ENCODE measurements at places on chromosomes 1 and 21.
A peak's percentile ranks its signal among the peaks of the same experiment; 100 is the strongest.

GRCh38 chr1:63119575-63120155 lies 202.7 kb upstream of the FOXD3 start:
- DNase-seq = no peak

- peak; percentile 71 for DNase-seq
These were observed 61.5 kb upstream of the WLS start for GRCh38 chr1:68293609-68294366.

- no peak for DNase-seq
These were observed 107.5 kb downstream of the MRPS6 start for GRCh38 chr21:34180826-34181359.

GRCh38 chr1:52669696-52670095 lies 28.5 kb downstream of the COA7 start:
- DNase-seq = no peak

DNA sequence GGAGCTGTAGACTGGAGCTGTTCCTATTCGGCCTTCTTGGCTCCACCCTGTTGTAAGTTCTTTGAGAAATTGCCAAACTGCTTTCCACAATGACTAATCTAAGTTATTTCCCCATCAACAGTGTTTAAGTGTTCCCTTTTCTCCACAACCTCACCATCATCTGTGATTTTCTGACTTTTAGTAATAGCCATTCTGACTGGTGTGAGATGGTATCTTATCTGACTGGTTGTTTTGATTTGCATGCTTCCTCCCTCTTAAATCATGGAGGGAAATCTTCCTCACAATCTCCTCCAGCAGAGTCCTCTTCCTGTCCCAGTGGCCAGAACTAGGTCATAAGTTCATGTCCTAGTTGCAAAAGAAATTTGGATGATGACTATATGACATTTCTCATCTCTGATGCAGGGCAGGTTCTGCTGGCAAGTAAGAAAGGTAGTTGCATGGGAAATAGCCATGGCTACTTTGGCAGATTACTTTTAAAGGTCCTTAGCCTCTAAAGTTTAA lies 294.0 kb downstream of the LRRC40 start:
- no peak for DNase-seq

DNA sequence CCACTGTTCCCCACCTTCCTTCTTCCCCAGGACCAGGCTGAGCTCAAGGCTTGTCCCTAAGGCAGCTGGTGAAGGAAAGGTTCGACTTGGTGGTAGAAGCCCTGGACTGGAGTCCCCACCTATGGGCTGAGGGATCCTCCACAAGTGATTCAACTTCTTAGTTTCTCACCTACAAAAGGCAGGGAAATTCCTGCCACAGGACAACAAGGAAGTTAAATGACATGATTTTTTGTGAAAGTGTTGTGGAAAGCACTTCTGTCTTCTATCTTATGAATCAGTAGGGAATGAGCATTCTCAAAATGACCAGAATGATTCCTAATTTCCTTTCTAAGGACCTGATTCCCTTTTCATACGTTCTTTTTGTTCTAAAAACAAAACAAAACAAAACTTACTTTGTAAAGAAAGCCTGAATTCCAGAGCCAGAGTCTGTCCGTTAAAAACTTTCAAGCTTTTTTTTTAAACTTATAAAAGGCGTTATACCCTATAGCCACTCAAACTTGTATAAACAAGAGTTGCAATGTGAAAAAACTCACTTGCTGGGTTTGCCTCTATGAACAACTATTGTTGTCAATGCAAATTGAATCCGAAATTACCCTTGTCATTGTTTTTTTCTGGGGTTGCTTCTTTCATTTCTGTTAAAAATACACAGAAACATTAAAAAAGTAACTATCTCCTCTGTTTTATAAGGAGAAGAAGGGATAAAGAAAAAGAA lies 12.2 kb downstream of the KCNJ15 start:
- DNase-seq = no peak

GRCh38 chr1:181603735-181604410 lies 120.6 kb downstream of the CACNA1E start:
- no peak for DNase-seq

GRCh38 chr1:17437260-17437579 lies 2.3 kb downstream of the RCC2 start:
- no peak for DNase-seq

DNA sequence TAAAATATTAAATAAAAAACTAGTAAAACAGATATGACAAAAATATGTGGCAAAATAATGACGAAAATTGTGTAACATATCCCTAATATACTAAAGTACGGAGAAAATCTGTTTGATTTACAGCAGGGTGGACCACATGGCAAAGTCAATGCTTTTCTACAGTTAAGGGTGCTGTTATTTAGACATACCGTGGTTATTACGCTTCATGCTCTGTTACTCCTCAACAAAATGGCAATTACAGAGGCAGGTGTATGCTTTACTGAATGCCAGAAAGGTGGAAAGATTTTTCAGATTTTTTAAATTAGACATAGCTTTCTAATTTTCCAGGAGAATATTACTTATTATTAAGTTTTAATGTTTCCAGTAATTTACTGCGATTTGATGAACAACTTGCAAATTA lies 343.9 kb upstream of the DPYD start:
- DNase-seq = no peak

GRCh38 chr1:228089519-228090380 lies 7.2 kb downstream of the ARF1 start:
- DNase-seq = no peak

- DNase-seq = no peak
These were observed 15.5 kb upstream of the GFI1 start for GRCh38 chr1:92502247-92502646.

DNA sequence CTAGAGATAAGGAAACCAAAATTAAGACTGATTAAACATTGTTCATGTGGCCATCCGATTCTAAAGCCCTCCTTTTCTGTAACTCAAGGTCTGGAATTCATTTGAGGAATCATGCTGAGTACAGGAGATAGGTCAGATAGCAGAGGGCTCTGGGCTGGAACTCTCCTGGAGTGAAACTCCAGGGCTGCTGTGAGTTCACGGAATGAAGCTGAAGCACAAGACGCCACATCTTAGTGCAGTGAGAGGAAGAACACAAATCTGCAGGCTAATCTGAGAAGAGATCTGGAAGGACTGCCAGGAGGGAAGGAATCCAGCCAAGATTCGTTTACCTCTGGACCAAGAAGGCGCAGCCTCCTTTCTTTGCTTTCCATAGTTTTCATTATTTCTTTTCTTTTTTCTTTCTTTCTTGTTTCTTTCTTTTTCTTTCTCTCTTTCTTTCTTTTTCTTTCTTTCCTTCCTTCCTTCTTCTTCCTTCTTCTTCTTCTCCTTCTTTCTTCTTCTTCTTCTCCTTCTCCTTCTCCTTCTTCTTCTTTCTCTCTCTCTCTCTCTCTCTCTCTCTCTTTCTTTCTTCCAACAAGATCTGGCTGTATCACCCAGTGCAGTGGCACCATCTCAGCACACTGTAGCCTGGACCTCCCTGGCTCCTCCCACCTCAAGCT lies 74.8 kb upstream of the ATP1B1 start:
- DNase-seq = no peak

DNA sequence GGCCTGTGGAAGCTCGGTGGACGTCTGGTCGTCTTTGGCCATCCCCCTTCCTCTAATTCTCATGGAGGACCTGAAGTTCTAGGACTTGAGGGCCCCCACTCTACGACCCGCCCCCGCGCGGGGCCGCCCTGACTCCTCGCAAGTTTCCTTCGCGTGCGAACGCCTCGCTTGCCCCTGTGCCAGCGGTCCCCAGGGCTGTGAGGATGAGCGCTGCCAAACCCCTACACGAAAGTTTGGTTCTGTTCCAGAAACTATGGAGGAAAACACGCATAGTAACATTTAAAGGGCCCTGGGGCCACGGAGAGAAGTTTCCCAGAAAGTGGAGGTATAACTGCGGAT lies 304 bp upstream of the GNG12 start:
- no peak for DNase-seq

DNA sequence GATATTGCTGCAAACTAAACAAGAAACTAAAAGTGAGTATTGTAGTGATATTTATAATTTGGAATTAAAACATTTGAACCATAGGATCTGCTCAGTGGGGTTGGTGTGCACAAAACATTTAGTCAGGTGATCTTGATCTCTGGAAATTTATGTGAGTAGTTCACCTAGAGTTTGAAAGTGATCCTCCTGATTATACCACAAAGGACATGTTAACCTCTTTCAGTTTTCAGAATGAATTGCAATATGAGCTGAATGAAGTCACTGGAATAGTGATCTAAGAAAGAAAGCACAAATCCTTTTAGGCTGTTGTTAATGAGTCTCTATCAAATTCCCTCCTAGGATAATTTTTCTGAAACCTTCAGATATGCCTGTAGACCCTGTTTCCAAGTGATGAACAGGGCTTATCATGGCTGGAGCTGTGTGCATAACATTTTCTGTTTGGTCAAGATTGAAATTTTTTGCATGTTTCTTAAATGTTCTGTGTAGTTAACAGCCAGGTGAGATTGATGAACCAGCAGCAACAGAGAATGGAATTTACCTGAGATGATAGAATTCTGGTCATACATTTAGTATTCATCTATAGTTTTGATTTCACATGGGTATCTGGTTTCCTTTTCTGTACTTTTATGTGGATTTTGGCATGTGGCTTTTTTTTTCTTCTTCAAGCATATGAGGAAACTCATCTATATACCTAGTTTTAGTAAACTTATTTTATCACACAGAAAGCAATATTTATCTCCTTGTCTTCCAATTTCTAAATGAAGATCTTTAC lies 25.5 kb downstream of the CDC14A start:
- no peak for DNase-seq

DNA sequence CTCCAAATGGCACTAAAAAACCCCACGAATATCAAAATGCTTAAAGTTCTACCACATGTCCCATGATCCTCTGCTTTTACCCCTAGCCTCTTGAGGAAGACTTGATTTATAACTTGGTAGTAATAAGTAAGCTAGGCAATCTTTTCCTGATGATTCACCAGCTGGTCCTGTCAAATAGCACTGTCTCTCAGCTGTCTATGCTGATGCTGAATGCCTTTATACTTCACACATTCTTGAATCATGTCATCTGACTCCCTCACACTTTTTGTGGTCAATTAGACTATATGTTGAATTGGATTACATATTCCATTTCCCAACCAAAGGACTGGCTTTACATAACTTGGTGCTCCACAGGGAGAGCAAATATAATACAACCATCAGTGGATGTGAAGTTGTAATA lies 16.6 kb downstream of the C21orf91 start:
- no peak for DNase-seq

- DNase-seq = no peak
These were observed 40.6 kb downstream of the DRAM2 start for GRCh38 chr1:111099289-111099688.

DNA sequence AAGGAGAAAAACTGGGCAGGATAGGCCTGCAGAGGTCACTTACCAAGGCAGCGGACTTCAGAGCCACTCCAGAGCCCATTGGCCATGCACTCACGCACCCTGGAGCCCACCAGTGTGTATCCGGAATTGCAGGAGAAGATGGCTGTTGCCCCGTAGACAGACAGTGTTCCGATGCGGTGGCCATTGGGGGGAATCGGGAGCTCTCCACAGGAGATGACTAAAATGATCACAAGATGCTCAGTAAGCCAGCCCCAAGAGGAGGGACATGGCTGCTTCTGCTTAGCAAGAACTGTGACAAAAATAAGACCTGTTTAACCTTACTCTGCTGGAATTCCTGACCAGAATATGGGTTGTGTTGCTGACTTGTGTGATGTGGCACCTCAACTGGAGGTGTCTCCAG lies 96.9 kb downstream of the ZSCAN20 start:
- no peak for DNase-seq

- no peak for DNase-seq
These were observed 2.5 kb upstream of the ERO1B start for GRCh38 chr1:236284291-236284721.

DNA sequence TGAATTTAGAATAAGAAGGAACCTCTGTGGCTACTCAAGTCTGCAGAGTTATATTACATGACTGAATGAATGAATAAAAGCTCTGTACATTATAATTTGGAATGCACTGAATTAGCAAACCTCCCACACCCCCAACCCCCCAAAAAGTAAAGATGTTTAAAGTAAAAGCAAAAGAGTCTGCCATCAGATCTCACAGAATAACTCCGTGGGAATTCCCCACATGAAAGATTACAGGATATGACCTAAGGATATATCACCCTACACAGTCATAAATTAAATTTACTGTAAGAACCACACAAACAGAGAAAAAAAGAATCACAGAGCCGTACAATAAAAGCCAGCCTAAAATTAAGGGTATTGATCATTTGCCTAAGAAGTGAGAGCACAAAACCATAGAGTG lies 587.3 kb downstream of the PTPRC start:
- no peak for DNase-seq

DNA sequence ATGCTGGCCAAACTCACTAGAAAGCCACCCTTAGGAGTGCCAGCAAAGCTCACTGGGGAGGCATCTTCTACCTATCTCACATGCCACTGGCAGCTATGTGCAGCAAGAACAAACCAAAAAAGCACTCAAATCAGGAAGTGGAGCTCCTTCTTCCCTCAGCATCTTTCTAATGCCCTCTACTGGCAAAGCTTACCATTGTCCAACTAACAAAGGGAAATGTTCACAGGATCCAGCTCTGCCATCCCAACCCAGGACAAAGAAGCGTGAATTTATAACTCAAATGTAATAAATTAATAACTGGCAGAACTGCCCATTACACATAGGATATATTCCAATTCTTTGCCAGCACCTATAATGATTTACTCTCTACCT lies 38.9 kb downstream of the LEPR start:
- no peak for DNase-seq

- no peak for DNase-seq
These were observed 101.3 kb downstream of the CRYAA start for GRCh38 chr21:43269957-43270705.

DNA sequence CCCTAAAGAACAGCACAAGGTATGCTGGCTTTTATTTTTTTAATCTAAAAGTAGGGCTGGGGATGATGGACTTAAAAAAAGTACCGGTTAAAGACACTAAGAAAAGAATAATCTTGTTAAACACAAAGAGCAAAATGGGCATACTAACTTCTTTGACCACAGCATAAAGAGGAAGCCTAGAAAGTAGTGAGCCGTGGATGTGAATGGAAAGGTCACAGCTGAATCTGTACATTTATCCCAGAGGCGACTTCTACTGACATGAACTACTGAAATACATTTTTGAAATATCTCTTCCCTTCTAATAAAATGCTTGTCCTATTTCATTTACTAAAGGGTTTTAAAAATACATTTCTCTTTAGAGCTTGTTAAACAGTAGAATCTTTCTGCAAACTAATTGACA lies 140.7 kb downstream of the SLC45A1 start:
- no peak for DNase-seq

- DNase-seq = no peak
These were observed 19.3 kb downstream of the IARS2 start for GRCh38 chr1:220113136-220113695.

GRCh38 chr1:109578947-109579443 lies 30.6 kb downstream of the GNAI3 start:
- no peak for DNase-seq

Data from iPS DF 19.7 (cell line).